Brain microvascular endothelial cell (primary cell): ENCODE measurements at places on chromosomes 5 and 9.
A peak's percentile ranks its signal among the peaks of the same experiment; 100 is the strongest.

DNA sequence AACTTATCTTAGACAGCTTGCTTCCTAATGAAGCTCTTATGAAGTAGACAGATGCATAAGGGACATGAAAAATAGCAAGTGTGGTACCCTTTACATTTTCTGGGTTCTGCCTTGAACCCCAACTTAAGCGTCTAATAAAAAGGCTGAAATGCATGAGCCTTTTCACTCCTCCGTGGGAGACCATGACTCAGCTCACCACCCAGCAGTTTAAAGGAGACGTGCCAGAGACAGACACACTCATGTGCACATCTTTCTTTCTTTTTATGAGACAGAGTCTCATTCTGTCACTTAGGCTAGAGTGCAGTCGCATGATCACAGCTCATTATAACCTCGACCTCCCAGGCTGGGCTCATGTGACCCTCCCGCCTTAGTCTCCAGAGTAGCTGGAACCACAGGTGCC, 22.3 kb downstream of the CTXN3 start:
- peak; percentile 29 for DNase-seq

- peak; percentile 18 for DNase-seq
These were observed 177.6 kb downstream of the NNT start for GRCh38 chr5:43780586-43780985.

DNA sequence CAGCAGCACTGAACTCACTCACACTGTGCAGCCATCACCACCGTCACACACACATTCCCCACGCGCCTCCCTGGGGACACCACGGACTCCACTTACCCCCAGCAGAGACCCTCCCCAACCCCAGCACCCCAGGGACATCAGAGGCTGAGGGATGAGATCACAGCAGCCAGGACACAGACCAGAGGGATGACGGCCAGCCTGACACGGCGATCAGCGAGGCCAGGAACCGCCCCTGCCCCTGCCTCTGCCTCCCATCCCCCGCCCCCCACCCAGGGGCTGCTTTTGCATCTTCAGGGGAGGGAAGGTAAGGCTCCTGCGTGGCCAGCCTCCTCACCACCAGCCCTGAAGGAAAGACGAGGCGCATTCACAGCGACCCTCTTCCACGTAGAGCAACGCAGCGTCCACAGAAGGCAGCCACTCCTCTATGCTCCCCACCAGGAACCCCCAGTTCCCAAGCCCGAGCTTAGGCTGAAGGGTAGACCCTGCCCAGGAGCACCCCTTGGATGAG, 104.5 kb downstream of the VAV2 start:
- no peak for DNase-seq

DNA sequence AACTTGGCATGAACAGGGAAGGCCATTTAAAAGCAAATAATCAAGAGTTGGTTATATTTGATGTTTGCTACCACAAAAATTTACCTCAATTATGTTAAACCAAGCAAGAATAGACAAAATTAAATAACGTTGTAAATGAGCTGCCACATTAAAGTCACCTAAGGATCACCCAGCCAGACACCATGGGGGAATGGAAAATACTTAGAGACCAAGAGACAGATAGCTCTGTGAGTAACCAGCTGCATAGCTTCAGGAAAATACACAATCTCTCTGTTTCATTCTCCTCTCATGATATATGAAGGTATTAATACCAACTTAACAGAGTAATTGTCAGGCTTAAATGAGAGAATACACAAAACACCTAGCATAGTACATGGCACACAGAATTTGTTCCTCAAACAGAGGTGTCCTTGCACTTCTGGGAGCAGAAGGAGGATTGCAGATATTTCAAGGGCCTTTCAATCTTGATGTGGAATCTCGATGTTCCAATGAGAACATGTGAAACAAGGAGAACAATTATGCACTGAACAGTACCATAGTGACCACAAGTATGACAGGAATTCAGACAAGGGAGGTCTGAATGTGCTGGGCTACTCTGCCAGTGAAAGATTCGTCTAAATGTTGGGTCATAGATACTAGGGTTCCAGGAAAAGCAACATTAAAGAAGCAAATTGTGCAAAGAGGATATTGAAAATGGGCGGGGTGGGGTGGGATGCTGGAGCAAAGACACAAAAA, 18.6 kb downstream of the JAKMIP2 start:
- DNase-seq, result peak; percentile 15

DNA sequence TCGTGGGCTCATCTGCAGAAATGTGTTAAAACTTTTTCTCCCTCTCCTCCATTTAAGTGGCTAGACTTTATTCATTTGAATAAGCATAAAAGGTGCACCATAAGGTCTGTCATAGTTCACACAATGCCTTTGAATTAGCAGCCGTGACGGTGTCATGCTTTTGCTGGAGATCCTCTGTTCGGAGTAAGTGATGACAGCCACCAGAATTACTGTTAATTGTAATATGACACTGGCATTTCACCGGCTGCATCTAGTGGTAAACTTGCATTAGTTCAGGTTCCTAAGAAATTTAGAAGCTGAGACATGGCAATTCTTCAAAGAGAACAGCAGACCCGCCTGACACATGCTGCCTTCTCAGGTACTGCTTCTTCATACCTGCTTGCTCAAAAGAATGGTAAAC, 241.7 kb downstream of the EBF1 start:
- no peak for DNase-seq

DNA sequence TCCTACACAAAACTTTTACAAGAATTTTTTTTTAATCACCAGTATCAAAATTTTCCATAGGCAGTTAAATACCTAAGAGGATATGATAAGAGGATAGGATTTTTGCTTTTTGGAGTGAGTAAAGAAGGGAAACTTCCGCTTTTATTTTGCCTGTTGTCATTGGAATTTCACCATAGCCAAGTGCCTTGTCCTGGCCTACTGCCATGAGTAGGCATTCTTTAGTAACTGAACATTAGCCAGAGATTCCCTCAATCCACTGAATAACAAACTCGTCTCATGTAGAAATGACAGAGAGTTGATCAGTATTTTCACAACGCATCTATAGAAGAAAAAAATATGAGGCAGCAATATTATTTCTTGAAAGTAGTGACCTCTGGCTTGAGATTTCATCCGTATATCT, 289.6 kb upstream of the ADAMTSL1 start:
- no peak for DNase-seq

- no peak for DNase-seq
These were observed 37.2 kb downstream of the RCL1 start for GRCh38 chr9:4829969-4830368.

DNA sequence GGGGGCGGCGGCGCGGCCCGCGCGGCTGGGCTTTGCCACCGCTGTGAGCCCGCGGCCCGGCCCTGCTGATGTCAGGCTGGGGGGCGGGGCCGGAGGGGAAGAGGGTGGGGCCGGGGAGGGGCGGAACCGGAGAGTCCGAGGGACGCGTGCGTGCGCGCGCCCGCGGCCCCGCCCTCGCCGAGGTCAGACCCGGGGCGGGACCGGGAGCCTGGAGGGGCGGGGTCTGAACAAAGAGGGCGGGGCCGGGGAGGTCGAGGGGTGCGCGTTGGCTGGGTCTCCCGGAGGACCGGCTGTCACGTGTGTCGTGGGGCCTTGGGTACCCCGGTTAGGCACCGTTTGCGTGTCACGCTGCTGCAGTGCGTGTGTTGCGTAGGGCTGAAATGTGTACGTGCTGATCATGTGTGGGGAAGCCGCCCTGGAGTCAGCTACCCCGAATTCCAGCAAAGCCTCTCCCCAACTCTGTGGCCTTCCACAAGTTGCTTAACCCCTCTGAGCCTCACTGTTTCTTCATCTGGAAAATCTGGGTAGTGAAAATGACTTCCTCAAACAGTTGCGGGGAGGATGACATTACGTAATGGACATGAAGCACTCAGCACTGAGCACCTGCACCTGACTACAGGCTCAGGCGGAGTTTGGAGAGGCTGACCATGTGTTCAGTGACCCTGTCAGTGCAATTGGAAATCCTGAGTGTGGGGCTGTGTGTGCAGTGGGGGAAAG, at the start of gene RALGDS:
Gene RALGDS, minus strand, starts transcription at position 43 of the 717 bp plus-strand sequence. CDS start 86 bp downstream, outside the sequence.
- peak; percentile 62 for DNase-seq
